ENCODE measurements at places on chromosomes 2 and 18.

- DNase-seq = no peak
Observed at GRCh38 chr2:6808426-6808825, 57.3 kb downstream of the CMPK2 start.

GRCh38 chr2:4693266-4693665 lies 989.9 kb downstream of the DCDC2C start:
- no peak for DNase-seq

DNA sequence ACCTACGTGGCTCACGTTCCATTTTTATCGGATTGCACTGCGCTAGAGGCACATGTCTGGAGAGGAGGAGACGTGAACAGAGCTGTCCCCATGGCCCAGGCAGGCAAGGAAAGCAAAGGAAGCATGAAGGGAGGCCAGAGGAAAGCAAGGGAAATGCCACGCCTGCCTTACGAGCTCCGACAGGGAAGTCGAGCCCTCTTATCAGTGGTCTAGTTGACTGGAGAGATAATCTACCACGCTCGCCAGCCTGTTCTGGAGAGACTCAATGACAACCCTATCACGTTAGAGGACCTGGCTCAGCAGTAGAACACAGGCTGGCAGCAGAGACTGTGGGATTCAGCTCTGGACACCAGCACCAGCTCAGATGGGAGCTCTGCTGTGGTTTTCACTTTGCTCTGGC lies 202.6 kb upstream of the ID2 start:
- no peak for DNase-seq

DNA sequence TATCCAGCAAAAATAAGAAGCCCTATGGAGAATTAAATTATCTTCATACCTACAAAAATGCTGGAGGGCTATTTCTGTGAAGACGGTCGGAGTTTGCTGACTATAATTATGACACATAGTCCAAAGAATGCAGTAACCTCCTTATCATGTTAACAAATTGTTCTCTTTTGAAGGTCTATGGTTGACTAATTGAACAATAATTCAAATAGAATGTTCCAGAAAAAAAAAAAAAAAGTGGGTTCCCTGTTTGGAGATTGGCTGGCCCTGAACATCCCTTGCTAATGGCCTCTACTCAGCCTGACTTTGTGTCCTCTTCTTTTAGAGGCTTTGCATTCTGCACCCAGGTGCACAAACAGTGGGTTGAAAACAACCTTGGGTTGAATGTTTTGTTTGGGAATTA lies 82.8 kb upstream of the CCBE1 start:
- DNase-seq = no peak

GRCh38 chr2:175709248-175709647 lies 292.8 kb downstream of the LNPK start:
- no peak for DNase-seq

- no peak for DNase-seq
Observed at GRCh38 chr2:38654528-38655381, 11.2 kb upstream of the GALM start.

GRCh38 chr2:88429929-88430328 lies 22.6 kb downstream of the FOXI3 start:
- no peak for DNase-seq

- no peak for DNase-seq
Observed at GRCh38 chr2:78721355-78722033, 304.0 kb upstream of the REG3G start.

DNA sequence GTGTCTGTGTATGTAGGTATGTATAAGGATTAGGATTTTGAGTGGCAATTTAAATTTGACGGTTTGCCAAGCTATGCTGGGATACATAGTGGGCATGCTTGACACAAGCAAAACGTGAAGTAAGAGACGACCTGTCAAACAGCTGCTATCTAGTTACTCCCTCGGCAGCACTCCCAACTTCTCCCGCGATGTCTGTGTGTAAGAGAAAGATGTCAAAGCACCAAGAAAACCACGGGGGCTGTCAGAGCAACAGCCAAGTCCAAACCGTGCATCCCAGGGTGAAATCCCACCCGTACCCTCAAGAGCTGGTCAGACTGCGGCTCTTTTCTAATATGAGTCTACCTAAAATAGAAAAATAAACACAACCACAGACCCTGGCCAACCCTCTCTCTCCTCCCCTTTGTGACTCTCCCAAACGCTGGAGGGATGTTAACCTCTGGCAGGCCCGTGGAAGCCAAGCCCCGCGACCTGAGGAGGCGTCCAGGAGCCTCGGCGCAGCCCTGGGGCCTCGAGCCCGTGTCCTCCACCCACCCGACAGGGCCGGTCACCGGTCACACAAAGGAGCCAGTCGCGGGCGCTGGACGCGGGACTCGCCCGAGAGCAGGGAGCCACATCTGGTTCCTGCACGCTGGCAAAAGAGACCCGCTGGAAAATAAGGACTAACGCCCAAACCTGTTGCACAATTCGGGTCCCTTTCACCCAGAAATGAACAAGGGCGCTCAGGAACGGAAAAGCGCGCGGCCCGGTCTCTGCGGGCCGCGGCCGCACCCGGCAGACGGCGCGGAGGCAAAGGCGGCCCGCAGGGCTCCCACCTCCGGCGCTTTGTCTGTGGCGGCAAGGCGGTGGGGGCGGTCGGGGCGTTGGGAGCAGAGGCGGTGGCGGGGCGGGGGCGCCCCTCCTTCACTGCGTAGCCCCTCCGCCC lies 925 bp downstream of the SESTD1 start:
- peak; percentile 31 for DNase-seq

DNA sequence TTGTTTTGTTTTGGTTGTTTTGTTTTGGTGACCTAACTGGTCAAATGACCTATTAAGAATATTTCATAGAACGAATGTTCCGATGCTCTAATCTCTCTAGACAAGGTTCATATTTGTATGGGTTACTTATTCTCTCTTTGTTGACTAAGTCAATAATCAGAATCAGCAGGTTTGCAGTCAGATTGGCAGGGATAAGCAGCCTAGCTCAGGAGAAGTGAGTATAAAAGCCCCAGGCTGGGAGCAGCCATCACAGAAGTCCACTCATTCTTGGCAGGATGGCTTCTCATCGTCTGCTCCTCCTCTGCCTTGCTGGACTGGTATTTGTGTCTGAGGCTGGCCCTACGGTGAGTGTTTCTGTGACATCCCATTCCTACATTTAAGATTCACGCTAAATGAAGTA lies at the start of gene TTR:
TSS of gene TTR (plus strand) at position 250 of the 400 bp plus-strand sequence. CDS start at position 276, 26 bp downstream.
- DNase-seq = no peak

GRCh38 chr2:57920342-57920939 lies 126.2 kb upstream of the VRK2 start:
- no peak for DNase-seq

DNA sequence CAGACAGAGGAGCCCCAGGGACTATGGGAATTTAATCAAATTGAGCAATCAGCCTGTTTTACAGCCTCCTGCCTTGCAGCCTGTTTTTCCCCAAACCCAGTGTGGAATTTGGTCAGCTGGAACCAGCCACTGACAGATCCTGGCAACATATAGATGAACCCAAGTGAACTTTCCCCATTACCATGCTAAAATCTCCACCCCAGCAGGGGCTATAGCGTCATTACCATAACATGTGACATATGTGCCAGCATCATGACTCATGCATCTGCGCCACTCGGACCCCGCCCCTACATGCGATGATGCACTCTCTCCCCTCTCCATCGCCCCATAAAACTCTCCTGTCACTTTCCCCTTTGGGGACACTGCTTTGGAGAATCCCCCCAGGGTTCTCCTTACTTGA lies 17.3 kb upstream of the FEZ2 start:
- DNase-seq = no peak

- DNase-seq = no peak
Observed at GRCh38 chr18:28287146-28287545, 110.2 kb upstream of the CDH2 start.

- no peak for DNase-seq
Observed at GRCh38 chr2:206289391-206289790, 14.9 kb downstream of the ZDBF2 start.
